Activated CD8-positive, alpha-beta T cell treated with anti-CD3 and anti-CD28 coated beads, Interleukin-2, amount 10 ng/mL, durations not matched to agents 7 days and 5 days (primary cell): ENCODE measurements at places on chromosomes 3 and 15. TPM values are rescaled to one million over a fixed set of nuclear protein-coding genes. Genes with fewer than 3 reads are reported as not detected.

CCDC13 gene
- total RNA-seq, result 0.63 TPM

GRCh38 chr3:58333206-58334012, 717 bp downstream of the PXK start:
- DNase-seq, result peak; percentile 55

DNA sequence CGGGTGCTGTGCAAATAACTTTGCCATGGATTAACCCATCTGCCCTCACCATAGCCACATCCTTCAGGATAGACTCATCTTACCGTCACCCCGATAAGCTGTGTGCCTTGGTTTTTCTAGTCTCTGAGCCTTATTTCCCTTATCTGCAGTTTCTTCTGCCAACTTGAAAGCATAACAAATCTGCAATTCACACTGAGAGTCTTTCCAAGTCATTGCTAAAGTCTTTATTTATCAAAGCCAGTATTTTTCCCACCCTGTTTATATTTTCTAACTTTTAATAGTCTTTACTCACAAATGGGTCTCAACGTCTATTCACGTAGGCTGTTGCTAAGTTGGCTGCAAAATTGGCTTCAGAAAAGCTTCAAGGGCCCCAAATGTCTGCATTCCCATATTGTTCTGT, 61.6 kb upstream of the SUCLG2 start:
- DNase-seq, result no peak

DNA sequence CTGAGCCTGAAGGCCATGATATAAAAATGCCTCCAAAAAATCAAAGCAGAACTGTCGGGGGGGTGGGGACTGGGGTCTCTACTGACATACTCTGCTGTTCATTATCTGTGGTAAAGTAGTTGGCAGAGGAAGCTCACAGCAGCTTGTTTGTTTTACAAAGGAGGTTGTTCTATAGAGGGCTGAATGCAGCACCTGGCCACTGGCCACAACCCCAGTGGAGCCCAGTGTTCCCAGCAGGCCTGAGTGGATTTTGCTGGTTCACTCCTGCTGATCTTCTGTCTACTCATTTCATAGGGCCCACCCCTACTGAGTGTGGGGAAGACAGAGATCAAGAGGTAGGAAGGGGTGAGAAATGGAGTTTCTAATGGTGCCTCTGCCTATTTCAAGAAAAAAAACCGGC, 125.5 kb downstream of the DIPK2A start:
- DNase-seq, result no peak

SMAD6 gene
- 0.97 TPM for total RNA-seq

DGKG gene
- total RNA-seq, result 0.37 TPM

FAM43A gene
- 1.1 TPM for total RNA-seq

GRCh38 chr3:128456776-128457715, 9.6 kb downstream of the DNAJB8 start:
- DNase-seq, result no peak

SLMAP gene
- total RNA-seq, result 65.1 TPM

NEK11 gene
- 1.7 TPM for total RNA-seq
